ENCODE measurements at places on chromosomes 4 and X. TPM values are rescaled to one million over a fixed set of nuclear protein-coding genes. Genes with fewer than 3 reads are reported as not detected.

The RIBC1 gene
- 1.1 TPM for total RNA-seq

The EOLA1 gene
- 16.0 TPM for total RNA-seq

DNA sequence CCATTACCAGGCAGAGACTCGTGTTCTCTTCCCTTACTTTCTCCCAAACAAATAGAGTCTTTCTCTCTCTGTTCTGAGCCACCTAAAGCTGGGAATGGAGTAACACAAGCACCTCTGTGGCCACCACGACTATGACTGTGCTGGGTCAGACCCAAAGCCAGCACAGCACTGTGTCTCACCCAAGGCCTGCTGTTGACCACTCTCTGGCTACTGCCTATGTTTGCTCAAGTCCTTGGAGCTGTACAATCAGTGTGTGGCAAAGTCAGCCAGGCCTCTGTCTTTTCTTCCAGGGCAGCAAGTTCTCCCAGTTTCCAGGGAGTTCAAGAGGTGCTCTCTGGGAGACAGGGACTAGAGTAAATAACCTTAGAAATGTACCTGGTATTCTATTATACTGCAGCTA lies 239.4 kb downstream of the FAM47A start:
- no peak overlapping the region for H3K27ac ChIP-seq
- no peak overlapping the region for H3K4me3 ChIP-seq

DNA sequence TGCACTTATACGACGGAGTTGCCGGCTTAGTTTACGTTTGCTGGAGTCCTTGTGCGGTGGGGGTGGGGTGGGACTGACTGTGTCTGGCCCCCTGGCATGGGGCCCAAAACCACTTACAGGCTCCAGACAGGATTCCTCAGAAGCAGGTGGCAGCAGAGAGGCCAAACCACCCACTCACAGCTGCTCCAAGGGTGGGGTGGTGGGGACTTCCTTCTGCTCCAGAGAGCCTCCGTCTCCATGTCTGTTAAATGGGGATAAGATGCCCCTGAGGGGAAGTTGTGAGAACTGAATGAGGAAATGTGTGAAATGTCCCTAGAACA lies 36.7 kb downstream of the PSAPL1 start:
- H3K36me3 ChIP-seq, result no peaks in the 10 kb centered on the region
- H3K4me1 ChIP-seq, result peaks cover 3% of the 10 kb centered on the region
- H3K4me3 ChIP-seq, result no peak overlapping the region
- no peaks in the 10 kb centered on the region for H3K27me3 ChIP-seq
